ENCODE measurements at places on chromosomes 5 and 9.

DNA sequence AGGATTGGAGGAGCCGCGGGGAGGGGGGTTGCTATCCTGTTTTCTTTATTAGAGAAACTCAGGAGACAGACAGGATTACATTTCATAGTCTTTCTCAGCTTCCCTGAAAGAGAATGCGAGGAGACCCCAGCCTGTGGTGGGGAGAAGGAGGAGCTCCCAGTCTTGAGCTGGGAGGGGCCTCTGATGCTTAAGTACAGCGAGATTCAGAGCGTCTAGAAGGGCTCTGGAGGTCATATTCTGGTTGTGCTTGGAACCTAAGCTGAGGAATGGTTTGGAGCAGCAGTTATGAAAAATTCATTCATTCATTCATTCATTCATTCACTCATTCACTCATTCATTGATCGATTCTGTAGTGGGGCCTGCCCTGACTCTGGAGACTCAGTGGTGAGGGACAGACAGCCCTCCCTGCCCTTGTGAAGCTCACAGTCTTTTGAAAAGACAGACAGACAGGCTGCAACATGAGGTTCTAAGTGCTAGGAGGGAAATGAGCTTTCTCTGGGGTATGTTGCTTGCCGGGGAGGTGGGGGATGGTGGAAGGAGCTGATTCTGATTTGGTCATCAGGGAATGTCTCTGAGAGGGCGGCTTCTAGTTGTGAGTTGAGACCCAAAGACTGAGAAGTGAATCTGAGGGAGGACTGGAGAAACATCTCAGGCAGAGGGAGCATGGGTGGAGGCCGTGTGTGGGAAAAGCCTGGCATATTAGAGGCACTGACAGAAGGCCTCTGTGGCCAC is 2.5 kb upstream of the SPRY4 start:
- no peak for DNase-seq

DNA sequence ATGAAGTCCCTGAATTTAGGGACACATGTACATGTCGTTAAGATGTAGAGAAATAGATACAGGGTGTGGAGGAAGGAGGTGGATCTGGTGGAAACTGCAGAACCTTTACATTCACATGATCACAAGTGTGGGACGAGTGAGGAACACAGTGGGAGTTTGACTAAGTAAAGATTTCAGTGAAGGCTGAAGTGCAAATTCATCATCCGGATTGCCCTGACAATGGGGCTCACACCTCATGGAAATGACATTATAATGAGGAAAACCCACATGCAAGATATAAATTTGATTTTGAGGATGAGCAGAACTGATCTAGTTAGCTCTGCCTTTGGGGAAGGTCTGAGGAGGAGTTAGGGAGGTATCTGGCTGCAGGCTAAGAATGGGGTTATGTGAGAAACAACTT is 173.9 kb downstream of the FSTL4 start:
- no peak for DNase-seq

DNA sequence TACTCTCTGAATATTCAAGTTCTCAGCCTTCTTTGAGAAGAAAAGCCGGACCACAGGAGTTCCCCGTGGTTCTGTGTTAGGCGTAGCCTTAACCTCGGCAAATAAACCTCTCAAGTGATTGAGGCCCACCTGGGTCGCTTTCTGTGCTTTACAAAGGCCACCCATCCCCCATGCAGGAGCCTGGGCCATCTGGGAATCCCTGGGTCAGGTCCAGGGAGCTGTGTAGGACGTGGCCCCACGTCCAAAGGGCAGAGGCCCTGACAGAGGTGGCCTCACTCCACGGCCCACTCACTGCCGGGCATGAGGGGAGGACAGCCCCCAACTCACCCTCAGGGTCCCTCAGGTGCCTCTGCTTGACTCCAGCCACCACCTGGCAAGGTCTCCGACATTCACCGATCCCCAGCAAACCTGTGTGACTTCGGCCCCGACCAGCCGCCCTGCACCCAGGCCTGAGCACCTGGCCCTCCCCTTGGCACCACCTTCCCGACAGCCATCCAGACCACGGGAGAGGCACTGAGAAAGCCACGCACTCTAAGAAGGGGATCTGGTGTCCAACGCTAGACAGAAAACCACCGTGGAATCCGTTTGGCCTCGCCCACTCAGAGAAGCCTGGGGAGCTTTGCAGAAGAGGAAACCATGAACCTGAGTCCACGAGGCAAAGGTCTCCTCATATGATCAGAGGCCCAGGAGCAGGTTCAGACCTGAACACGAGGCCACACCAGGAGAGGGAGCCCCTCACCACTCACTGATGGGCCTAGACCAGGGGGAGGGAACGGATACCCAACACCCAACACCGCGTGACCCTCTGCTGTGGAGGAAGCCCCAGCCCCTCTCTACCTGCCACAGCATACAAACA is 4.5 kb downstream of the SLC12A7 start:
- DNase-seq, result no peak

DNA sequence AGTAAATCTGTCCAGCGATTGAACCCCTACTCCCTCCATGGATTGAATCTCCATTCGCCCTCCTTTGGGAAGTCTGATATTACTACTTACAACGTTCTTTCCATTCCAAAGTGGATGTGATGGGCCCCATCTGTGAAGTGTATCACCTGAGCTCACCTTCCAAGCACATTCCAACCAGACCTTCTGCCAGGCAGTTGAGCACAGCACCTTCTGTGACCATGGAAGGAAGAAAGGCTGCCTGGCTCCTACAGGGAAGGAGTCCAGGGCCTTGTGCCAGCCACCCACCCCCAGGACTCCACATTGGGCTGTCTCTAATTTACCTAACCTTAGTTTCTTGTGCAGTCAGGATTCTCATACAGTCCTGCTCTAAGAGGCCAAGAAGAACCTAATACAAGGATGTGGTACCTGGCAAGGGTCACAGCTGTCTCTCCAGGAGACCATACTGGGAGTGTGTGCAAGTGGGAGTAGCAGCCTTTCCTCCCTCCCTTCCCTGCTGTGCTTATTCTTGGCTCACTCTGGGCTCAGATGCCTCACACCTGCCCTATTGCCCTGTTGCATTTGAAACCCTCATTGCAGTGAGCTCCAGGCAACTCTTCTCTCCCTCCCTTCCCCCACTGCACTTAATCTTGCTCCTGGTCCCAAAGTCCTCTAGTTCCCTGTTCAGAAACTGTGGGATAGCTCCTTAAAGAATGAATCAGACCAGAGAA is 116.1 kb downstream of the NRG2 start:
- DNase-seq, result no peak

DNA sequence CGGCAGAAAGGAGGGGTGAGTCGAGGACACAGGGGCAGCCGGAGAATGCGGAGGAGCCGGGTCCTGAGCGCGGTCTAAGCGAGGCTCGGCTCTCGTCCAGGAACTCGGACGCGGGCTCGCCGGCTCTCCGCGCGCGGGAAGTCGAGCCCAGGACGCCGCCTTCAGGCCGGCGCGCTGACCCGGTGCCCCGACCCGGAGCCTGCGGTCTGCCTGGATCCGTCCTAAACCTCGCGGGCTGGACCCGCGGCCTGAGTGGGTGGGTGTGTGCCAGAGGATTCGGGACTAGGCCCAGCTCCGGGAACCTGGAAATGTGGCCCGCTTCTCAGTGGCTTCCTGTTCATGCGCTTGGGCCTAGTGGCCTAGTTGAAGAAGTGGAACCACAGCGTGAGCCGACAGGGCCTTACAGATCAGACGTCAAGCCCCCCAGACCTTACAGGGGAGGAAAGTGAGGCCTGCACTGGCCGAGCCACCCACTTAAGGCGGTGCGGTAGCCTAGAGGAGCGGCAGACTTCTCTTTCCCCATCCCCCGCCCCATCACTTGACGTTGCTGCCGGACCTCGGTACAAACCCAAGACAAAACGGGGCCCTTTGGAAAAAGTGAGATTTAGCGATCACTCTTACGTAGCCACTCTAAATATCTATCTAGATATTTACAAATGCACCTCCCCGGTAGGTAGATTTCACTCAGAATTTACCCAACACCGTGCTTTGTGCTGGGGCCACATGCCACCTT is 1.2 kb downstream of the CDKN2B-AS1 start:
- peak; percentile 61 for DNase-seq

- no peak for DNase-seq
Observed at GRCh38 chr5:170510559-170510958, 6.7 kb downstream of the KCNIP1 start.

- DNase-seq, result no peak
Observed at GRCh38 chr9:118606668-118607067, 762.6 kb downstream of the BRINP1 start.

DNA sequence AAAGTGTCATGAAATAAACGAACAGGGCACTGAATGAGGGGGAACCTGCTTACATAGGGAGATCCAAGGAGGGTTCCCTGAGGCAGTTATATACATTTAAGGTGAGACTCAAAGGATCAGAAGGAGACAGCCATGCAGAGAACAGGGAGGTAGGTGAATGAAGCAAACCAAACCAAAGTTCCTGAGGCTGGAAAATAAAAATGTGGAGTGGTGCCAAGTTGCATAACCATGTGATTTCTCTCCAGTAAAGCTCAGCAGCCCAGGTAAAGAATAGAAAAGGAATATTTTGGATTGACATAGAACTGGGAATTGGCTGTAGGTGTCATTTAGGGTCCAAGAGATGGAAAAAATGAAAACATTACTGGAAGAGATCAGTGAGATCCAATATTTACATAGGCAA is 110.7 kb downstream of the CAAP1 start:
- no peak for DNase-seq

DNA sequence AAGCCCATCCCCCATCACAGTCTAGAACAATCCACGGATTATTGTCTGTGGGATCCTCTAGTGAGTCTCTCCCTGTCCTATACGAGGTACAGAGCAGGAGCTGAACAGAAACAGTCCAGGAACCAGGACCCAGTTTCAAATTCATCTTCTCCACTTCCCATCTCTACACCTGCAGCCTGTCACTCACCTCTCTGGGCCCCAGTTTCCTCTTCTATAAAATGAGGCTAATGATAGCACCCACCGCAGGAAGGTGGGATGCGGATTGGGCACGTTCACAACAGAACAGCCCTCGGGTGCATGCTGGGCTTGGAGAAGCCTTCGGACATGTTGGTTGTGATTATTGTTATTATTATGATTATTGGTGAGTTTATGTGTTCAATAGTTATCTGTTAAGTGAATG is 78.5 kb downstream of the ANKRD33B start:
- no peak for DNase-seq

- DNase-seq, result no peak
Observed at GRCh38 chr5:39995990-39996389, 571.2 kb upstream of the DAB2 start.

GRCh38 chr9:91732187-91733005 is 217.6 kb downstream of the ROR2 start:
- no peak for DNase-seq

DNA sequence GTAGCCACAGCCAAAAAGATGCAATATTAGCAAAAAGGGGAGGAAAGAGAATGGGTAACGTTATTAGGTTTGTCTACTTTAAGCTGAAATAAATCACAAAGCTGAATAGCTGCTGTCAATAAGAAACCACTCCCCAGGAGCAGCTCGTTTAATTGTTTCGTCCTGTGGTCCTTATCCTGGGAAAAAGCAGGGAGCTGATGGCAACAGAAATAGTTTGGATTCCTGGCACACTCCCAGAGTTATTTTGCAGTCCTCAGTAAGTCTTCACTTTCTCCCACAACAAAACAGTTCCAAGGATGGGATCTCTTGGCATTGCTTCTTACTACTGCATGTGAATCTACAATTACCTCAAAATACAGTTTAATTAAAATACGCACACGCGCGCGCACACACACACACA is 28.8 kb downstream of the FRMD3 start:
- no peak for DNase-seq

GRCh38 chr9:116608064-116608463 is 79.0 kb upstream of the TRIM32 start:
- DNase-seq, result no peak

- no peak for DNase-seq
Observed at GRCh38 chr5:72182686-72183085, 75.4 kb downstream of the MAP1B start.

DNA sequence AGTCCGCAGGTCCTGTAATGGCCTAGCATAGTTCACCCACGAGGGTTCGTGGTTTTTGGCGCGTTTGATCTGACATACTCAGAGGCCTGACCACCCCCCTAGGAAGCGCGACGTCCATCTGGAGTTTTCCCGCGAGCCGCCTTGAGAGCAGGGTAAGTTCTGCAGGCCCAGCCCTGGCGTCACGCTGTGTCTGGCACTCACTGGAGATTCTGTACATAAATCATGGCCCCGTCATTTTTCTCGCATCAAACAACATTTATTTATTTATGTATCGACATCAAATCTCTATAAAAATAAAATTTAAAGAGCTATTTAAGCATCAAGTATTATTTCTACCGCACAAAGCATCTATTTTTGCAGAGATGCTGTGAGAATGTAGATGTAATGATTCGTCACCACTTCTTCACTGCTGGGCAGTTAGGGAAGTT is 437 bp upstream of the TRIM41 start:
- DNase-seq, result no peak

Data from stimulated activated effector memory CD8-positive, alpha-beta T cell treated with anti-CD3 and anti-CD28 coated beads, Interleukin-12 subunit alpha, Interleukin-12 subunit beta, amount 100 ng/mL, for 72 hours (primary cell).